ENCODE measurements at places on chromosomes 2 and 18. TPM values are rescaled to one million over a fixed set of nuclear protein-coding genes. Genes with fewer than 3 reads are reported as not detected.

SIGLEC15 gene
- 41.1 TPM for total RNA-seq

ZSWIM2 gene
- total RNA-seq: not detected

TUBA4B gene
- total RNA-seq: not detected

UGT1A6 gene
- total RNA-seq: 0.27 TPM

LDLRAD4 gene
- 5.8 TPM for total RNA-seq

RGPD5 gene
- 7.6 TPM for total RNA-seq

ERFE gene
- 113 TPM for total RNA-seq

DSG2 gene
- total RNA-seq: 155 TPM

CPO gene
- total RNA-seq: not detected

ZNF385B gene
- total RNA-seq: not detected

KLHL14 gene
- 3.6 TPM for total RNA-seq

GPR155 gene
- total RNA-seq: 1.7 TPM

ANKRD62 gene
- total RNA-seq: not detected

FBXO36 gene
- 4.2 TPM for total RNA-seq

NR4A2 gene
- 0.13 TPM for total RNA-seq

IL18RAP gene
- 0.07 TPM for total RNA-seq

GREB1L gene
- 1.5 TPM for total RNA-seq

All from kidney epithelial cell (primary cell).